ENCODE measurements at places on chromosomes 7 and 10.

- peak; percentile 12 for DNase-seq
These were observed 167.6 kb downstream of the ZNF365 start for GRCh38 chr10:62541811-62542210.

GRCh38 chr7:3922175-3922635, 621.2 kb downstream of the SDK1 start:
- DNase-seq = peak; percentile 28

GRCh38 chr7:91911121-91911520, 29.5 kb upstream of the AKAP9 start:
- no peak for DNase-seq

DNA sequence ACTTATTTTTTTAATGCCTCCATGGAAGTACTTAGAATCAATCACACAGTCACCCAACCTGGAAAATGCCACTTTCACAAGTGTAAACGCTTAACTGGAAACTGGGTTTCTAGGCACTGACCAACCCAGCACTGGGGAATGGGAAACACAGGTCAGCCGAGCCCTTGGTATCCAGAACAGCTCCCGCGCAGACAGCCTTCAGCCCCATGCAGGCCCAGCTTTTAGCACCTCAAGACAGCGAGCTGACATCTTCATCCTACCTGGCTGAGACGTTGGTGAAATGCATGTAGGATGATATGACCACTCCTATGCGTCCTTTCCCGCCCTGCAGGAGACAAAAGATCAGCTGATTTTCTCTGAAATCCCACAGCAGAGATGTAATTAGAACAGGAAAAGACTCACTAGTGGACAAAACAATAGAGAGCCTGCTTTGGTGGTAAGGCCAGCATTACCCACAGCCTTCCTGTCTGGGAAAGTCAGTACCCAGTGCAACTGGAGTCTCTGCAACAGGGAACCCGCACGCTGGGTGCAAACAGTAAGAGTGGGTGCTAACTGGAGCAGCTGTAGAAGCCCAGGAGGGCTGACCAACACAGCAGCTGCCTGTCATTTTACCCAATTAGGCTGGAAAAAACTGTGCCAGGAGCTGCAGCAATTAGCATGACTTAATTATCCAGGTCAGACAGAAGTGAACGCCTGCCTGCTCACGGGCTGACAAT, 153.7 kb downstream of the TNS3 start:
- DNase-seq = no peak

DNA sequence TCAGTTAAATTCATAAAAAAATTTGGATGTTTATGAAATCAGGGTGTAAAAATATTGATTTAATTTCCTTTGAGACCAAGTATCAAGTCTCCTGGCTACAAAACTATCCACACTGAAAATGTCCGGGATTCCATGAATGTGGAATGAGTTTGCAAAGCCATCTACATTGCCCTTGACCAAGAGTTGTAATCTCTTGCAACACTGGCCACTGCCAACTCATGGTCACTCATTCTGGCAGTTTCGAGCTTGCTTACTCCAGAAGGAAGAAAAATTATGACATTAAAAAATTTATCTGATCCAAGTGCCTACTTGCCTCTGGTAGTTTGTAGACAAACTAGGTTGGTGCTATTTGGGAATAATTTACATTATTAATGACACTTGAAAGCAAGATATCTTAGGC, 84.2 kb downstream of the NPY start:
- no peak for DNase-seq

DNA sequence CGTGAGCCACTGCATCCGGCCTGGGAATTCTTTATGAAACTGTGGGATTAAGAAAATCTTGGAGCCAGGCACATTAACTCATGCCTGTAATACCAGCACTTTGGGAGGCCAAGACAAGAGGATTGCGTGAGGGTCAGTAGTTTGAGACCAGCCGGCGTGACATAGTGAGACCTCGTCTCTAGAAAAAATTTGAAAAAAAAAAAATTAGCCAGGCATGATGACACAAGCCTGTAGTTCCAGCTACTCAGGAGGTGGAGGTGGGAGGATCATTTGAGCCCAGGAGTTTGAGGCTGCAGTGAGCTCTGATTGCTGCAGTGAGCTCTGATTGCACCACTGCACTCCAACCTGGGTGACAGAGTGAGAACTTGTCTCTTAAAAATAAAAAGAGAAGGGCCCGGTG, 69.8 kb downstream of the SUGCT start:
- no peak for DNase-seq

- DNase-seq = peak; percentile 32
These were observed 80.0 kb downstream of the C7orf25 start for GRCh38 chr7:42831718-42832522.

Measured in left colon (tissue), 2 donors.